Caco-2 (cell line): ENCODE measurements at places on chromosomes 12 and 14. TPM values are rescaled to one million over a fixed set of nuclear protein-coding genes. Genes with fewer than 3 reads are reported as not detected.

Gene USP44
- 0.14 and 0.19 TPM in 2 replicates for total RNA-seq

Gene CGRRF1
- total RNA-seq, result 12.0 and 12.3 TPM in 2 replicates

Gene GLIPR1L1
- total RNA-seq, result not detected in 2 replicates

- DNase-seq, result no peak
- H3K27me3 ChIP-seq, result no peaks in the 10 kb centered on the region
- H3K4me3 ChIP-seq, result no peak overlapping the region
- H3K4me1 ChIP-seq, result peaks cover 32% of the 10 kb centered on the region
- no peak overlapping the region for H3K27ac ChIP-seq
Observed at GRCh38 chr12:105275997-105276733, 40.2 kb upstream of the APPL2 start.

GRCh38 chr12:54585243-54585642, 3.2 kb downstream of the PPP1R1A start:
- H3K27me3 ChIP-seq, result peaks cover 2% of the 10 kb centered on the region
- DNase-seq, result no peak
- no peaks in the 10 kb centered on the region for H3K36me3 ChIP-seq

DNA sequence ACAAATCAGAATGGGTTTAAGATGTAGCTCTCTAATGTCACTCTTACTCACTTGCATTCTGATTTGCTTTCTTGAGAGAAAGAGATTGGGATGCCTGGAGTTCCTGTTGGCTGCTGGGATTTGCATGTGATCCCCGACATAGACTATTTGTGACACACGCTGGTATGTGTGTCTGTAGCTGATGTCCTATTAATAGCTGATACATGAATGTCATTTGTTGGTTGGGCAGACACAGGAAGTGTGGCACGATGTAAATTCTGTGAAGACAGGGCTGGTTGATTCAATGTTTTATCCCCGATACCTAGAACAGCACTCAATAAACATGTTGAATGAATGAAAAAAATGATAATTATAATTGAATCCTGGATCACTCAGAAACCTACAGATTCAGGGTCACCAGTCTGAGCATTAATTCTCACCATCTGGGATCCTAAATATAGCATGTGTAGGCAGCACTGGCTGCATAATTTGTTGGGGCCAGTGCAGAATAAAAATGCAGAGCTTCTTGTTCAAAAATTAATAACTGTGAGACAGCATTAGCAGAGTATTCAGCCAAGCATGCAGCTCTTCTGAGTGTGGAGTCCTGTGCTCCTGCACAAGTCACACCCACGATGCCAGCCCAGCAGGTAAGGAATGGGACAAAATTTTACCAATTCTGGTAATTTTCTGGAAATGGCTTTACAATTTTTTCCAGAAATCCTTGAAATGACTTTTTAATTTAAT, 35.5 kb upstream of the SOCS2 start:
- H3K36me3 ChIP-seq, result no peaks in the 10 kb centered on the region
- peaks cover 4% of the 10 kb centered on the region; the same call in 1 of the 2 replicates for H3K4me1 ChIP-seq
- H3K4me3 ChIP-seq, result no peak overlapping the region
- DNase-seq, result no peak

- no peaks in the 10 kb centered on the region for H3K36me3 ChIP-seq
- DNase-seq, result no peak
- H3K4me1 ChIP-seq, result peaks cover 14% of the 10 kb centered on the region
- peak overlapping the region; percentile 80 for H3K27ac ChIP-seq
Observed at GRCh38 chr12:45725631-45726602, 3.6 kb upstream of the ARID2 start.

DNA sequence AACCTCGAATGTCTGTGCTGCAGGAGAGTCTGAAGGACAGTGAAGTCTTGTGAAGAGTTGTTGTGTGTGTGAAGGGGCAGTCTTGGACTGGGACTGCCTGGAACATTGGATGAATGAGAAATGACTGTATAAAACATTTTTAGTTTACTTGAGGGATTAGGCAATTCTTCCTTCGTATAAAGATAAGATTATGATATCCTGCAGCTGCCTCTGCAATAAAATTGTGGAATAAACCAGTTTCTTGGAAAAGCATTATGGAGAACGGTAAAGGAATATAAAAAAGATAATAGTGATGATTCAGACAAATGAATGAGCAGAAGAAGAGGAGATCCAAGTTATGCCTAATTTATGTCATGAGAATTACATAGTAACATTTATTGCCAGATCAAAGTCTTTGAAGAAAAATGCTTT, 30.9 kb upstream of the LUM start:
- H3K36me3 ChIP-seq, result no peaks in the 10 kb centered on the region
- no peak for DNase-seq
- peaks cover 6% of the 10 kb centered on the region; the same call in 1 of the 2 replicates for H3K4me1 ChIP-seq
- no peaks in the 10 kb centered on the region for H3K27me3 ChIP-seq
- no peak overlapping the region for H3K27ac ChIP-seq
- H3K4me3 ChIP-seq, result no peak overlapping the region

- H3K27me3 ChIP-seq, result no peaks in the 10 kb centered on the region
- H3K4me3 ChIP-seq, result no peak overlapping the region
- H3K36me3 ChIP-seq, result no peaks in the 10 kb centered on the region
Observed at GRCh38 chr12:49616533-49617219, 6.7 kb upstream of the PRPF40B start.

GRCh38 chr12:89038831-89039512, 313.3 kb downstream of the DUSP6 start:
- no peak overlapping the region for H3K27ac ChIP-seq
- no peaks in the 10 kb centered on the region for H3K36me3 ChIP-seq
- H3K27me3 ChIP-seq, result no peaks in the 10 kb centered on the region
- DNase-seq, result no peak

GRCh38 chr14:53062856-53063255, 90.3 kb downstream of the DDHD1 start:
- H3K27ac ChIP-seq, result no peak overlapping the region
- no peaks in the 10 kb centered on the region for H3K4me1 ChIP-seq
- no peaks in the 10 kb centered on the region for H3K36me3 ChIP-seq
- H3K4me3 ChIP-seq, result no peak overlapping the region
